ENCODE measurements at places on chromosomes 2 and 18.
A peak's percentile ranks its signal among the peaks of the same experiment; 100 is the strongest.

DNA sequence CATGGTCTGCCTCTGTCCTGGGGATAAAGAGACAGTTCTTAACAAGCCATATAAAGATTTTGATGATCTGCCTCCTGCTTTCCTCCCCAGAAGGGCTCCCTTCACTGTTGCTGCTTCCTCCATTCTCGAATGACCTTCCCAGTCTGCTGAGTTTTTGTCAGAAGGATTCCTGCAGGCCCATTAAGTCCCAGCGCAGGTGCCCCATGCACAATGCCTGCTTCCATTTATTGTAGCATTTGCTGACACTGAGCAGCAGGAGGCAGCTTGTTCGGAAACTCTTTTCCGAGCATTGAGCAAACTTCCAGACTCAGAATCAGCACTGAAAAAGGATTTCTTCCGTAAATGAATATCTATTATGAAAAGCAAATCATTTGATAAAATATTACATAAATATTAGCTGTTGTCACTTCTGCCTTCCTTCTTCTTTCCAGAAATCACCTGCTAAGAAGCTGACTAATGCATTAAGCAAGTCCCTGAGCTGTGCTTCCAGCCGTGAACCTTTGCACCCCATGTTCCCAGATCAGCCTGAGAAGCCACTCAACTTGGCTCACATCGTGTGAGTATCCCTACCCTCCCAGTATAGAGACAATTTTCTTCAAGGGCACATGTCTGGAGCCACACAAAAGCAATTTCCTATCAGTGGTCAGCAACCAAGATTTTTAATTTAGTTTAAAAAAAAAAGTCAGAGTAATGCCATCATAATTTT lies 110.4 kb downstream of the DTNA start:
- no peak for DNase-seq

DNA sequence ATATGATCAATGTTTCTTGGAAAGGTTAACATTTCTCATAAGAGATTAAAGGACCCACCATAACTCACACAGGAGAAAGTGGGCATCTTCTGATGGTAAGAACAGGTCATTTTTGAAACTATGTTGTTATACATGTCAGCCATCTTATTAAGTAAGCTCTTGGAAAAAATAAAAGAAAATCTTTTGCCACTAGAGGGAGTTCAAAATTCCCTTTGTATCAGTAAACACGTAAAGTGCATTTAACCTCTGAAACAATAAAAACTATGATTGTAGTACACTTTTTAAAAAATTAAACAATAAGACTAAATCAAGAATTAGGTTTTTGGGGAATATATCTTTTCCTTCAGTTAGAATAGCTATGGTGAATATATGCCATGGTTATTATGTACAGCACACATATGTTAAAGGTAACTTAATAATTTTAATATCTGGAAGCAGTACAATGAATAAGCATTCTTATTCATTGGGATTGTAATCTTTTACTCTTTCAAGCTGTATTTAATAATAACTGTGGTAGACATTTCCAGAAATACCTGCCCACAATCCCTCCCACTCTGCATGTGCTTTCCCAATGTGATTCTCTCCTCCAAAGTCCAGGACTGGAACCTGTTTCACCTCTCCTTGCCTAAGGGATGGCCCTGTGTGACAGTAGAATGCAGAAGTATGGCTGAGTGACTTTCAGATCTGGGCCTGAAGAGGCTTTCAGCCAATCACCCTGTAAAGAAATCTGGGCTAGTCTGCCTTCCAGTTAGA lies 64.2 kb downstream of the RBMS1 start:
- no peak for DNase-seq

DNA sequence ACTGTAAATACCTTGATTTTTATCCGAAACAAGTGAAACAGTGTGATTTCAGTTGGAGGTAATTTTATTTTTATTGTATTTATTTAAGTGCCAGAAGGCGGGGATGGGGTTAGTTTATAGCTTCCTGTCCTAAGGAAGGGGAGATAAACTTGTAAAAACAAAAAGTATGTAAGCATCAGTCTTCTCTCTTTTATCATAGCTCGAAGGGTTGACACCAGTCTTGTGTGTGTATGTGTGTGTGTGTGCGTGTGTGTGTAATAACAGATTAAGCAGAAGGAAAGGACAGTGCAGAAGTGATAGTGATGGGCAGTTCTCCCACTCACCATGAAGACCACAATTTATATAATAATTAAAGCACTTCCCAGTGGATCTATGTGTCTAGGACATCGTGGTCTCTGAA lies 793.3 kb downstream of the PLCL1 start:
- no peak for DNase-seq

- no peak for DNase-seq
Measured at GRCh38 chr2:143397884-143398614, 268.8 kb downstream of the ARHGAP15 start.

GRCh38 chr2:37389989-37390765 lies 45.7 kb downstream of the QPCT start:
- no peak for DNase-seq

DNA sequence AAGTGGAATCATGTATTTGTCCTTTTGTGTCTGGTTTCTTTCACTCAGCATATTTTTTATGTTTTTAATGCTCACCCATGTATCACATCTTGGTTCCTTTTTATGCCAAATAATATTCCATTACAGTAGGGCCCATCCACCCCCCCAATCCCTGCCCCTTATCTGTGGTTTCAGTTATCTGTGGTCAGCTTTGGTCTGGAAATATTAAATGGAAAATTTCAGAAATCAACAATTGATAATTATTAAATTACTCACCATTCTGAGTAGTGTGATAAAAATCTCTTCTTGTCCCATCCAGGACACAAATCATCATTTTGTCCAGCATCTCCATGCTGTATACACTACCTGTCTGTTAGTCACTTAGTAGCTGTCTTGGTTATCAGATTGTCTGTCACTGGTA lies 66.7 kb downstream of the BIRC6 start:
- DNase-seq = no peak

GRCh38 chr2:40554665-40555294 lies 102.9 kb upstream of the SLC8A1 start:
- peak; percentile 0 for DNase-seq

DNA sequence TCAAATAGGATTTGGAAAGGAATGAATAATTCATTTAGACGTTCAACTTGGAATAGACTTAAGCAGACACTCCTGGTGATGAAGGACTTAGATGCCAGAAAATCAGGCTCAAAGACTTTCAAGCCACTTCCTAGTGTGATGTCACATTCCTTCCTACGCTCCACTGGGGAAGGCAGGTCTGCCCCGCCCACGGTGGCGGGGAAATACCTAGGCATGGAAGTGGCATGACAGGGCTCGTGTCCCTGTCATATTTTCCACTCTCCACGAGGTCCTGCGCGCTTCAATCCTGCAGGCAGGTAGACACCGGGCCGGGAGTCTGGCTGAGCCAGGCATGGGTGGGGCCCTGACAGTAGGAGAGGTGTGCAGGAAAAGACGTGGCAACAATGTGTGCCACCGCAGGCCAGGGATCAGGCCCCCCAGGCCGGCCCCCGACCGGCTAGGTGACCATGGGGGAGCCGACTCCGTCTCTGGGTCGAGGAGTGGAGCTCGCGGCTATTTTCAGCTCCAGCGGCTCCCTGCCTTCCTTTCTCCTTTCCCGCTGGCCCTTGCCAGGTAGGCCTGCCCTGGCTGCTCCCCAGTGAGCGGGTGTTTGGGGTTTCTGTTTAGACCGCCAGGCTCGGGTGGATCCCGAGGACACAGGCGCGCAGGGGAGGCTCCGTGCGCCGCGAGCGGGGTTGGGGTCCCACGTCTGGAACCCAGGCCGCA lies at the start of gene IL1RL2:
Gene IL1RL2, plus strand, starts transcription at position 233 of the 705 bp plus-strand sequence. CDS start 845 bp downstream, outside the sequence.
- DNase-seq = no peak

- no peak for DNase-seq
Measured at GRCh38 chr2:101775636-101776035, 78.1 kb downstream of the MAP4K4 start.

DNA sequence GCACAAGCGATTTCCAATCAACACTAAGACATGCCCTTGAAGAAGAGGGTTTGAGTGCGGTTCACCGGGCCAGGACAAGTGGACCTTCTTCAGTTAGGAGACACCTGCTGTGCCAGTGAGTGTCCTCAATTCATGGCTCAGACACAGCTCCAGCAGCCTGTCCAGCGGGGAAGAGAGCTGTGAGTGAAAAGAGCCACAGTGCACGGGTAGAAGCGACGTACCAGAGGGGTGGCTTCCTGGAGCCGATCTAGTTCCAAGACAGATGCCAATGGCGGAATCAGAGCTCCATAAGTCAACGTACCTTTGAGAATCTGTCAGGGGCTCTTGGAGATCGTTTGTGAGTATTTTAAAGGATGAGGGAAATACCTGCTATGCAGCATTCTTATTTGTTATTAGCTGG lies 119.9 kb upstream of the SALL3 start:
- DNase-seq = no peak

DNA sequence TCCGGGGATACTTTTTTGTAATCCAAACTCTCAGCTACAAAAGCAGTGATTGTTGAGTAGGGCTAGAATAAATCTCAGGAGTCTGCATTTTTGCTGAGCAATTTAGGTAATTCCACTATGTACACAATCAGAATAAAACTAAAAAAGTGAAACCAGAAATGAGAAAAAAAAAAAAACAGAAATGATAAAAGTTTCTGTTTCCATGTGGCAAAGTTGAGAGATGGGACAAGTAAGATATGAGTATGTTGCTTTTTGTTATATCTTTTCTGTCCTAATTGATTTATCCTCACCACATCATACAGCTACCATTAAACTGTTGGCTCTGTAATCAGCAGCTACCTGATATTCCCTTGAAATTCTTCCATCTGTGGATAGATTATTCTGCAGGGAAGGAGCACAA lies 92.7 kb downstream of the VWC2L start:
- DNase-seq = no peak

DNA sequence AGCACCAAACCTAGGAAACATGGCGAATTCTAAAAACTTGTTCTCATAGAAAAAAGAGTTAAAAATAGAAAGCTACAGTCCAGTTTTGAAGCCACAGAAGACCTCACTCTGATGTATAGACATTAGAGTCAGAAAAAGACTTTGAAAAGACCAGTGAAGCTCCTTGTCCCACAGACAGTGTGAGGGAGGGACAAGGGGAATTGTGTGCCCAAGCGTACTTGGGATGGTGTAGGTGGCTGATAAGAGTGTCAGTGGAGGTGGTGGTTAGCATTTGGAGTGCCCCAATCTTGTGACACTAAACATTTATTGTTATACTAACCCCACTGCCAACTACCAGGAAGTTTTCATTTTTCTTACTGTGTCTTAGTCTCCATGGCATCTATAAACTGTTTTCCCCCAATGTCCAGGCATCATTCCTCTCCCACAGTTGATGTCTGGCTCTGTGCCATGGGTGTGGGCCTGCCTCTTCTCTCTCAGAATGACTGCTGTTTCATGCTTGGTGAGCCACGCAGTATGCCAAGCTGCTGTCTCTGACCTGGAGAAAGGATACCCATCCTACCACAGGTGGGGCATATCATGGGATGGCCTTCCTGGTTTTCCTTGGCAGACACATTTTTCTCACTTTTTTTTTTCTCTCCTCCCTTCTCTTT lies 161.4 kb downstream of the RPIA start:
- no peak for DNase-seq
